Osteoblast (primary cell): ENCODE measurements at places on chromosomes 16 and 17. TPM values are rescaled to one million over a fixed set of nuclear protein-coding genes. Genes with fewer than 3 reads are reported as not detected.

DNA sequence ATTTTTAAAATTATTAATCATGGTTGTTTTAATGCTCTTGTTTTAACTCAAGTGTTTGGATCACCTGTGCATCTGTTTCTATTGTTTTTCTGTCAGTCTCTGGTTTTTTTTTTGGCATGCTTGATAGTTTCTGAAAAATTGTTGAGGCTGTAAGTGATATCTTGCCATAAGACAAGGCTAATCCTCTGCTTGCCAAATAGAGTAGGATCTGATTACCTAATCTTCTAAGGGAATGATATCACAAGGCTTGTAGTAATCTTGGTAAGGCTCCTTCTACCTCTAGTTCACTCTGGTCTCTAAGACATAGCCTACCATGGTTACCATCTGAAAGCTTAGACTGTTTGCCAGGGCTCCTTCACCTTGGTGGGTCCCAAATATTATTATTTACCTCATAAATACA, 81.0 kb downstream of the ATF7IP2 start:
- DNase-seq: no peak

- DNase-seq: no peak
Observed at GRCh38 chr16:27174007-27174406, 29.3 kb upstream of the KDM8 start.

The RNPS1 gene
- total RNA-seq: 64.2 and 81.1 TPM in 2 replicates

The GNAO1 gene
- total RNA-seq: under 0.01 TPM in 1 of 2 replicates, not detected in the other
